ENCODE measurements at places on chromosomes 5 and 9. TPM values are rescaled to one million over a fixed set of nuclear protein-coding genes. Genes with fewer than 3 reads are reported as not detected.

DNA sequence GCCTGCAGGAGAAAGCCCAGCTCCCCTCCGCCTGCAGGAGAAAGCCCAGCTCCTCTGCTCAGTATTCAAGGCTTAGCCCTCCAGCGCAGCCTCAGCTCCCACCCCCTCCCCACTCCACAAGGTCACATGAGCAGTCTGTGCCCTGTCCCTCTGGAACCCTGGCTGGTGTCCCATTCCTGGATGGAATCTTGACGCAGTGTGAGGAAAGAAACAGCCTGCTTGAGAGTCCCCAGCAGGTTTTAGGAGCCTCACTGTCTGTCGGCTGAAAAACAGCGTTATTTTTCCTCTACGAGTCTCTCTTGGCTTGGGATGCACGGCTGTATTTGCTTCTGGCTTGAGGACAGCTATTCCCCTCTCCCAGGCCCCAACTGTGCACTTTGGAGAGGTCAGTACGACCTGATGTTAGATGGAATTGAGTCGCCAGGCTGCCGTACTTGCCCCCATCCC lies 210.1 kb upstream of the TRIM32 start:
- H3K27ac ChIP-seq, result no peak overlapping the region
- H3K4me3 ChIP-seq, result no peak overlapping the region
- H3K27me3 ChIP-seq, result no peaks in the 10 kb centered on the region
- no peaks in the 10 kb centered on the region for H3K36me3 ChIP-seq
- no peak for DNase-seq
- no peaks in the 10 kb centered on the region for H3K4me1 ChIP-seq

DNA sequence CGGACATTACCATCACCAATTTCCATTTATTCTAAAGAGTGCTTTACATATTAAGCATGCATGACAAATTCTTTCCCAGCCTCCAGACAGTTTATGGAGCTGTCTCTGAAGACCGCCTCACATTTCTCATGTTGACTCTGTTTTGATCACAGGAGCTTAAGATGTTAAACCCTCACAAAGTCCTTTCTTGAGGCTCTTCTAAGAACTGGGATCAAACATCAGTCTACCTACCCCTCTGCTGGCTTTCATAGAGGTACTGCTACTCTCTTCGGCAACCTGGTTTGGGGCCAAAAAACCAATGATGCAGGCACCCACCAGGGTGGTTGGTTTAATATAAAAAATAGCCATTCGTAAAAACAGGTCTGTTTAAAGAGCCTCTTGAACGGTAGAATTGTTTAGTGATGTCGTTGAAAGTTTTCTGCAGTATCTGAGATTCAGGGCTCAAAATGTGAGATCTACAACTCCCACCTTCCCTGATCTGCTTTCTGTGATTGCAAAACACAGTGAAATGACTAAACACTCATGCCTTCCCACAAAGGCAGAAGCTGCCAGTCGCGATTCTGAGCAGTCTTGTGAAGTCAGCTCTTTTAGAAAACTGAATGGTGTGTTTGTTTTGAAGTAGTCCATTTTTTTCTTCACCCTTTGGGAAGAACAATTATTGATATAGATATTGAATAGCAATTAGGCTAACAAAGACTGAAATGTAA lies 3.5 kb downstream of the RXFP3 start:
- peaks cover 78% of the 10 kb centered on the region for H3K27me3 ChIP-seq
- DNase-seq, result no peak
- H3K4me3 ChIP-seq, result no peak overlapping the region
- H3K27ac ChIP-seq, result no peak overlapping the region

TSTD2 gene
- polyA plus RNA-seq, result 8.1 TPM

DNA sequence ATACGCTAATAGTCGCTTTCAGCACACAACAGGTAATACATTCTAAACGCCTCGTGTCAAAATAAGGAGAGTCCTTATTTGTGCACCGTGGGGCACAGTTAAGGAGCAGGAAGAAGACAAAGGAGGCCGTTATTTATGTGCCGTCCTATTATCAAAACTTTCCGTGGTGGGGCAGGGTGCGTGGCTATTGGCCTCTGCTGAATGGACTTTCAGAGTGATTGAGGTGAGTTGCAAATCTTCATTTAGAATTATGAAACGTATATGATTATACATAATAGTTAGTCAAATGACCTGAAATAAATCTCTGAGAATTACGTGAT lies 833 bp downstream of the C5orf24 start:
- peaks cover 54% of the 10 kb centered on the region for H3K4me1 ChIP-seq
- no peak for DNase-seq
- peak overlapping the region; percentile 94 for H3K4me3 ChIP-seq

- no peaks in the 10 kb centered on the region for H3K27me3 ChIP-seq
- H3K36me3 ChIP-seq, result no peaks in the 10 kb centered on the region
- no peak overlapping the region for H3K4me3 ChIP-seq
- no peak for DNase-seq
- no peaks in the 10 kb centered on the region for H3K4me1 ChIP-seq
Measured at GRCh38 chr9:90340421-90340820, 302.2 kb downstream of the DIRAS2 start.

GRCh38 chr5:4563400-4563799 lies 576.7 kb upstream of the ADAMTS16 start:
- H3K27ac ChIP-seq, result no peak overlapping the region
- H3K4me1 ChIP-seq, result no peaks in the 10 kb centered on the region
- no peaks in the 10 kb centered on the region for H3K27me3 ChIP-seq
- no peaks in the 10 kb centered on the region for H3K36me3 ChIP-seq
- no peak for DNase-seq

GRCh38 chr5:41392016-41392415 lies 118.4 kb downstream of the PLCXD3 start:
- no peak overlapping the region for H3K27ac ChIP-seq
- H3K36me3 ChIP-seq, result no peaks in the 10 kb centered on the region
- no peak overlapping the region for H3K4me3 ChIP-seq
- H3K27me3 ChIP-seq, result no peaks in the 10 kb centered on the region
- H3K4me1 ChIP-seq, result no peaks in the 10 kb centered on the region

DNA sequence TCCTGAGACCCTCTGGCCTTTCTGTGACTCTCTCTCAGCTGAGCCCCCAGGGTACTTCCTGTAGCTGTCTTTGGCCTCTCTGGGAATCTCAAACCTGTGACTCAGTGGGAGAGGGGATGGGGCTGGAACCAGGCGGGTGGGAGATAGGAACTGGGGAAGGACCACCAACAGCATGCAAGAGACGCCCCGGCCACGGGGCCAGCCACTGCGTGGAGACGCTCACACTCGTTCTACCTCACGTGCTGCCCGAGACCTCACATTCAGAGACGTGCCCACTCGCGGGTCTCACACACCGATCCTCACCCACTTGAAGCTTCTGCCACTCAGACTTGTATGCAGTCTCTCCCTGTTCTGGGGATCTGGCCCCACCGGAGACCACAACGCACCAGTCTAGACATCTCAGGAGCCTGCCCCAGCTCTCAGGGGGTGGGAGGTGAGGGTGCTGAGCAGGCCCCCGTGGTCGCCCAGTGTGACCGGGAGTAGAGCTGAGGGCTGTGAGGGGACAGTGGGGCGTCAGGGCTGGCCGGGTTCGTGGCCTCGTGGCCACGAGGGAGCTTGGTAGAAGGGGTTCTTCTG lies 13.8 kb downstream of the GPRIN1 start:
- H3K27me3 ChIP-seq, result no peaks in the 10 kb centered on the region
- H3K36me3 ChIP-seq, result no peaks in the 10 kb centered on the region
- peaks cover 16% of the 10 kb centered on the region for H3K4me1 ChIP-seq
- H3K27ac ChIP-seq, result no peak overlapping the region
- DNase-seq, result no peak

SLCO6A1 gene
- polyA plus RNA-seq, result not detected

DNA sequence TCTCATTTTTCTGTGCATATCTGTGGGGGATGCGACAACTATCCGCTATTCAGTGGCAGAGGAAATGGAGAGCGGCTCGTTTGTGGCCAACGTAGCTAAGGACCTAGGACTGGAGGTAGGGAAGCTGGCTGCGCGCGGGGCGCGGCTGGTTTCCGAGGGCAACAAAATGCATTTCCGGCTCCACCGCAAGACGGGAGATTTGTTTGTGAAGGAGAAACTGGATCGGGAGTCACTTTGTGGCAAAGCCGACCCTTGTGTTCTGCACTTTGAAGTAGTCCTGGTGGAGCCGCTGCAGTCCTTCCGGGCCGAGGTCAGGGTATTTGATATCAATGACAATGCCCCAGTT lies 320 bp downstream of the PCDHB1 start:
- no peaks in the 10 kb centered on the region for H3K36me3 ChIP-seq
- DNase-seq, result no peak
- peaks cover 6% of the 10 kb centered on the region for H3K27me3 ChIP-seq
- peak overlapping the region; percentile 48 for H3K4me3 ChIP-seq
- H3K4me1 ChIP-seq, result no peaks in the 10 kb centered on the region

C9 gene
- polyA plus RNA-seq, result not detected

- DNase-seq, result no peak
- H3K27ac ChIP-seq, result no peak overlapping the region
Measured at GRCh38 chr9:8136477-8136876, 336.9 kb upstream of the DMAC1 start.

GRCh38 chr5:180253036-180253824 lies 38.7 kb downstream of the MAPK9 start:
- peaks cover 100% of the 10 kb centered on the region for H3K36me3 ChIP-seq
- no peaks in the 10 kb centered on the region for H3K27me3 ChIP-seq
- H3K4me3 ChIP-seq, result peak overlapping the region; percentile 13
- H3K4me1 ChIP-seq, result no peaks in the 10 kb centered on the region
- H3K27ac ChIP-seq, result no peak overlapping the region

DNA sequence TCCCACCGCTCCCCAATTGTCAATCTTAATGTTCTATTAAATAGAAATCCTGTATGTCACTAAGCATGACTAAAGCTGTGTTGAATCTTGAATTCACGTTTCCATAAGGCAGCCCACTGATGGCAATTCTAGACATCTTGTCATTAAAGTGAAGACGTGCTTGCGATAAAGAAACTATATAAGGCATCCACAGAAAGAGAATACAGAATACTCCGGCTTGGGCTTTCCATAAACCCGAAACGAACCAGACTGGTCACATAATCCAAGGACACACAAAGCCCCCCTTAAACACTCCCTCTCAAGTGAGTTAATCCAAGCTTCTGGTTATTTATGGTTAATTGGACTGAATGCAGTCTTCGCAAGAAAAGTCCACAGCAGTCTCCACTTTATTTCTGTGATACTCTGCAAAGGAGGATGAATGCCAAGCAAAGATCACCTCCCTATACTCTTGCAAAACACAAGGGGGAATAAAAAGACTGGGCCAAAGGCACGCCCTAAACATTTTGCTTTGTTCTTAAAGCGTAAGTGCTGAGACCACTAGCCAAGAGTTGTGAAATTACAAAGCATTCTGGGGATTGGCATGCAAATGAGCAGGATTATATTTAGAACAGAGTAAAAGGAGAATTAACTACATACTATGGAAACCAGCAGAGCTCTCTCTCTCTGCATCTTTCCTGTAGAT lies 54.7 kb downstream of the DPYSL3 start:
- H3K4me3 ChIP-seq, result no peak overlapping the region
- DNase-seq, result no peak
- no peaks in the 10 kb centered on the region for H3K36me3 ChIP-seq
- H3K27ac ChIP-seq, result no peak overlapping the region
- H3K27me3 ChIP-seq, result no peaks in the 10 kb centered on the region

DNA sequence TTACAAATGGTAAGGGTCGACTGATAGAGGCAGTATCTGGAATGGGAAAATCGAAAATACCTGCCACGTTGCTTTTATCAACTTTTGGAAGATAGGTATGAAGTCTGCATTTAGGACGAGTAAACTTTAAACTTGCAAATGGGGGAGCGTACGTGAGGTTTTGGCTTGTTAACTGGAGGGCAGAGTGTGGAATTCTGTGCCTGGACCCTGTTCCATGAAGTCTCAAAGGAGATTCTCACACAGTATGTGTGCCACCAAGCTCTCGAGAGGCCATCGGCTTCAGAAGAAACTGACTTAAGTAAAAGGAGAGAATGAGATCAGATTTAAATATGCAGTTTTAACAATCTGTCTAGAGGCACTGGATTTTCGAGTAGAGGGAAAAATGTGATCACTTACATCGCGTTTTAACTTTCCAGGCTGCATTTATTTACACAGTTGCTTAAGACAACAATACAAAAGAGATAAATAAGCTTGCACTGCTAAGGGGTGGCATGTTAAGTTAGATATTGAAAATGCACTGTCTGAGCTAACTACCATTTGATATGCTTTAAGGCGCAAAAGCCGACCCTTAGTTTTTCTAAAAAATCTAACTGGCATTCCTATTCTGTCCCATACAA lies 401.6 kb downstream of the EBF1 start:
- no peak overlapping the region for H3K27ac ChIP-seq
- no peak overlapping the region for H3K4me3 ChIP-seq
- no peaks in the 10 kb centered on the region for H3K36me3 ChIP-seq
- peaks cover 12% of the 10 kb centered on the region for H3K4me1 ChIP-seq

DNA sequence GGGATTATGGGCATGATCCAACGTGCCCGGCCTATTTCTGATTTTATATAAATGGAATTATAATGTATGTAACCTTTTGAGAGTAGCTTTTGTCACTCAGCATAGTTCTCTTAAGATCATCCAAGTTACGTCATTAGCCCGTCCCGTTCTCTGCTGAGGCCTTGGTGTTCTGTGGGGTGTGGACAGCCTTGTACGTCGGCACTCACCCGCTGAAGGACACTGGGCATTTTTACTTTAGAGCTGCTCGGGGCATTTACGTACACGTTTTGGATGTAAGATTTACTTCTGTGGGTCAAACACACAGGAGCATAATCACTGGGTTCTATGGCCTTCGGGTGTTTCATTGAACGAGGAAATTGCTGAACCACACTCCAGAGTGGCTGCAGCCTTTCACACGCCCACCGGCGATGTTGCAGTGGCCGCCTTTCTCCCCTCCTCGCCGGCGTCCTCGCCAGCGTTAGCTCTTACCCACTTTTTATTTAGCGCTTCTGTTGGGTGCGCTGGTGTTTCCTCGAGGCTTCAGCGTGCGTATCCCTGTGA lies 101.8 kb downstream of the EHMT1 start:
- no peaks in the 10 kb centered on the region for H3K27me3 ChIP-seq
- peaks cover 32% of the 10 kb centered on the region for H3K36me3 ChIP-seq
- H3K4me1 ChIP-seq, result peaks cover 30% of the 10 kb centered on the region
- H3K27ac ChIP-seq, result peak overlapping the region; percentile 65
- no peak overlapping the region for H3K4me3 ChIP-seq
- no peak for DNase-seq

NUDT12 gene
- polyA plus RNA-seq, result 3.0 TPM

GRCh38 chr9:131739133-131739958 lies 530 bp downstream of the RAPGEF1 start:
- peak; percentile 93 for DNase-seq
- no peaks in the 10 kb centered on the region for H3K36me3 ChIP-seq
- peak overlapping the region; percentile 78 for H3K27ac ChIP-seq
- H3K4me3 ChIP-seq, result peak overlapping the region; percentile 84
- H3K27me3 ChIP-seq, result no peaks in the 10 kb centered on the region
- H3K4me1 ChIP-seq, result peaks cover 53% of the 10 kb centered on the region

DNA sequence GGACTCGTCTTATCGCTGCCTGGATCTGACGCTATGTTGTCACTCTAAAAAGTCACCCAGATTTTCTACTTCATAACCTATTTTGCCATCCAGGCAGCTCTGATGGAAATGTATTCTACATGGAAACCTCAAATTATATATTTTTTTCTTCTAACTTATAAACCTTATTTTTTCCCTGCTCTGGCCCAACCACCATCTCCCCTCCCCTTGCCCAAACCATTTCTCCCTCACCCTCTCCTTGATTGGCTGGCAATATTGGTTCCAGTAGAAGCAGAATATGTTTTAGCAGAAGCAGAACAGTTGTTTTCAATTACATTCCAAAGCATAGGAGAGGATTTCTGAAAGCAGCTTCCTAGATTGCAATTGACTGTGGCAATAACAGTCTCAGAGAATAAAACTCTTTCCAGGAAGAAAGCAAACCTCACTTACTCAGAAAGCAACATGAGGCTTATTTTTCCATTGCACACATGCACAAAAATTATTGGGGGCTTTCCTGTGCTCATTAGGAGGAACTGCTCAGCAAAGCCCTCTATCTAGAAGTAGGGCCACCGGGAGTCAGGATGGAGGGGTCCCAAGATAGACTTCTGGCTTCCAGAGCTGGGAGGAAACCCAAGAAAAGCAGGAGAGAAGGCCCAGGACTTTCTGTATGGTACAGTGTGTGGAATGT lies 191.8 kb downstream of the ESM1 start:
- no peaks in the 10 kb centered on the region for H3K4me1 ChIP-seq
- no peak overlapping the region for H3K27ac ChIP-seq
- no peaks in the 10 kb centered on the region for H3K27me3 ChIP-seq
- no peaks in the 10 kb centered on the region for H3K36me3 ChIP-seq

Data from spleen (tissue), 13 donors.